ENCODE measurements at places on chromosomes 3 and 15.

GRCh38 chr15:70348581-70349344, 251.0 kb upstream of the TLE3 start:
- no peak overlapping the region for H3K4me3 ChIP-seq
- H3K27me3 ChIP-seq = no peaks in the 10 kb centered on the region
- no peak for DNase-seq
- peak overlapping the region; percentile 31 for H3K27ac ChIP-seq
- peaks cover 6% of the 10 kb centered on the region for H3K4me1 ChIP-seq
- H3K36me3 ChIP-seq = no peaks in the 10 kb centered on the region

DNA sequence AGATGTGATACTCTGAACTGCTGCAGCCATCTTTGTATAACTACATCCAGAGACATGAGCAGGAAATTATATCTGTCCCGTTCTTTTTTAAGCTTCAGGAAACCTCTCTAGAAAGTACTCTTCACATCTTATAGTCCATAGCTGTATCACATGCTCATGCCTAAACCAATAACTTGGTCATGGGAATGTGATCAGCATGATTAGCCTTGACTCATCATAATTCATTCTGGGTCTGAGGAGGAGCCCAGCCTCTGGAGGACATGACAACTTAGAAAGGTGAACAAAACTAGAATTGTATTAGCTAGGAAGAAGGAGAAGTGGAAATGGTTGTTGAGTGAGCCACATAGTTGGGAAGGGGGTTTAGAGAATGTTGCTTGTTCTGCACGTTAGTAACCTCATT, 12.9 kb downstream of the PPM1L start:
- H3K27me3 ChIP-seq = no peaks in the 10 kb centered on the region
- H3K4me3 ChIP-seq = no peak overlapping the region
- DNase-seq = no peak
- no peak overlapping the region for H3K27ac ChIP-seq
- no peaks in the 10 kb centered on the region for H3K36me3 ChIP-seq

GRCh38 chr3:195828762-195829161, 17.0 kb upstream of the MUC4 start:
- H3K4me1 ChIP-seq = no peaks in the 10 kb centered on the region
- no peak overlapping the region for H3K4me3 ChIP-seq
- no peak for DNase-seq
- H3K27ac ChIP-seq = peak overlapping the region; percentile 12
- no peaks in the 10 kb centered on the region for H3K36me3 ChIP-seq

- no peak overlapping the region for H3K4me3 ChIP-seq
- no peaks in the 10 kb centered on the region for H3K27me3 ChIP-seq
- no peaks in the 10 kb centered on the region for H3K36me3 ChIP-seq
- H3K4me1 ChIP-seq = peaks cover 22% of the 10 kb centered on the region
- H3K27ac ChIP-seq = peak overlapping the region; percentile 67
These were observed 4.9 kb downstream of the HDAC11 start for GRCh38 chr3:13484851-13485590.

GRCh38 chr3:150421256-150421655, 13.2 kb downstream of the TSC22D2 start:
- no peaks in the 10 kb centered on the region for H3K36me3 ChIP-seq
- H3K4me3 ChIP-seq = no peak overlapping the region
- no peak overlapping the region for H3K27ac ChIP-seq
- no peak for DNase-seq
- H3K4me1 ChIP-seq = peaks cover 54% of the 10 kb centered on the region
- H3K27me3 ChIP-seq = no peaks in the 10 kb centered on the region

DNA sequence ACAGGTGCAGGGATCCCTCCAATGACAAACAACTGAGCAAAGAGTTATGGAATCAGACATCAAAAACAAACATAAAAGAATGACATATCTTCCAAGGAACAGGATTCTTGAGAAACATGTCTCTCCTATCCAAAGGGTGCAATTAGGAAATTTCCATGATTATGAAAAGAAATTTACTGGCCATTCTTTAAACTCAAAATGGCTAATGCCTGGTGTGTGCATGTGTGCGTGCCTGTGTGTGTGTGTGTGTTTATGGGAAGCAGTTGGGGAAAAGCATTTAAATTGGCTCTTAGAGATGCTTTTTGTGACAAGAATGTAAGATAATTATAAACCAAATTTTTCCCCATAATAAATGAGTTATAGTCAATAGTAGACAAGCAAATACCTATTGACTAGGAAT, 320.5 kb upstream of the THBS1 start:
- H3K27ac ChIP-seq = no peak overlapping the region
- DNase-seq = no peak
- no peaks in the 10 kb centered on the region for H3K36me3 ChIP-seq
